ENCODE measurements at places on chromosomes 2 and 18.

DNA sequence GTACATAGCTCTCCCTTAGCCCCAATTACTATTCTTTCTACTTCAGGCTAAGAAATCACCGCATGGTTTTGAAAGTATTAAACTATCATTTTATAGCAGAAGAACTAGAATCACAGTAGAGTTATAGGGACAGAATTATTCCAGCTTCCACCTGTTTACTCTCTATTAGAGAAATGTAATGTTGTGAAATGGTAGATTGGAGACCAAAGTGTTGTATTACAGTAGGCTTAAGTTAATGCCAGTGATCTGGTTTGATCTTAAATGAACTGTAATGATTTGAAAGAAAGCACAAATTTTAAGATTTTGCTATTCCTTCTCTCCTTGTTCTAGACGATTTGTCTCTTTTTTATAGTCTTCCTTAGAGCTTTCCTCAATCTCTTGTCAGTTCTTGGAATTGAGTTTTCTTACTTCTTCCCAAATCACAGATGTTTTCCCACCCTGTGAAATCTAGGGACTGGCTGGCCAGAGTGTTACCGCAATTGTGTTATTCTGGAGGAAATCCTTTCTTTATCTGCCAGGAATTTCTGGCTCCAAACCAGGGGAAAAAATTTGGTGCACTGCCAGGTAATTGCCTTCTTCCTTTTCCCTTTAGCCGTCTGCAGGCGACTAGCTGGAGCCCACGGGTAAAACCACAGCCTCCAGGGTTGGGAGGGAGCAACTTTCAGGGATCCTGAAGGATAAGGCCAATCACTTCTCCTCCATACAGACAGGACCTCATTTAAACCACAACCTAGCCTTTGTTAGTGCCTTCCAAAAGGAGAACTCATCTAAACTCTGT is 51.7 kb downstream of the NOP58 start:
- no peak for DNase-seq

DNA sequence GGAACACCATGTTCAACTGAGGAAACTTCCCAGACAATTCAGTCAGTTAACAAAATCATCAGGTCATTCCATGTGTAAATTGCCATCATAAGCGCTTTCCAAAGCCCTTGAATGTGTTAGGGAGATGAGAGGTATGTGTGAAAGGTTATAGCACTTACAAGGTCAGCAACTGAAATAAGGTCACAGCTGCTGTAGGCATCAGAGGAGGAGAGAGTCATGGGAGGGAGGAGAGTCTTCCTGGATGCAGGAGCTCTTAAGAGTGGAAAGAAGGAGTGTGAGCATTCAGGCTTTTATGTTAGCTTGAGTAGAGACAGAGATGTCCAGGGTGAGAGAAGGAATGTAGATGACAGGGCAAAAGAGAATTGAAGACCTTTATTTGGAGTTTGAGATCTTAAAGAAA is 67.0 kb downstream of the CAB39 start:
- no peak for DNase-seq

DNA sequence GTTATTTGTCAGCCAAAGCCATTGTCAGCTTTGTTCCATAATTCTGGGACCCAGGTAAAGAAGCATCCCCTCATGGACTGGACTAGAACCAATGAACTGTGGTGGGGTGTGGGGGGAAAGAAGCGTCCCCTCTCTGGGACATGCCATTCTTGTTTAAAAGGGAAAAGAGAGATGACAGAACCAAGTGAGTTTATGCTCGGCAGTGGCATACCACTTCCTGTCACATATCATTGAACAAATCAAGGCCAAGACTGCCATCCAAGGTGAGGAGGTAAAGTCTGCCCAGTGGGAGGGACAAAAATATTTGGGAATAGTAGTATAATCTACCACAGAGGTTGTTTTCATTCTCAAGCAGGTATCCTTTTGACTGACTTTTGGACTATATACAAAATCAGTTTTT is 4.7 kb upstream of the GLS start:
- DNase-seq, result no peak

DNA sequence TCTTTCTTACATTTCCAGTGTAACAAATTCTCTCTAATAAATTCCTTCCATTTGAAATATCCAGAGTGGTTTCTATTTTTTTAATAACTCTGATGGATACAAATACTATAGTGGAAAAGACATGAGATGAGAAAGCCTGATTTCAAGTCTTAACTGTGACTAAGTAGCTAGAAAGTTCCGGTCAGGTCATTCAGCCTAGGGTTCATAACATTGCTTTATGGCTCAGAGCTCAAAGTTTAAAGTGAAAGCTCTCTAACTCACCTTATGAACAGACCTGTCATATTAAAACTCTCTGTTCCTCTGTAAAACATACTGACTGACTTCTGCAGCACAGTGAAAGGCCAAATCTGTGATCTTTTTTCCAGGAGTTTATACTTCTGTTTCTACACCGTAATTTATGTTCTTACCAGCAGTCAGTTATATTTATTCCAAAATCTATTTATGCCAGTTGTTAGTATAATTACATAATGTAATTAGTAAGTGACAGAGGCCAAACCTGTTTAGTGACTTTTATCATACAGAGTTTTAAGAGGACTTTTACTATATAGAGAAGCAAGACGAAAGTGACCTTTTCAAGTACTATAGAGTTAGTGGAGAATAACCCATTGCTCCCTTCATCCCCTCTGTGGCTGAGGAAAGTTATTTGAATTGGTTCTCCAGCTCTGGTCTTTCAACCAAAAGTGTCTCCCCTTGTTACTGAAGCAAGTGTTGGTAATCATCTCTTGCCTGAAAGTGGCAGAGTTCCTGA is 118.8 kb upstream of the PDE1A start:
- no peak for DNase-seq
